ENCODE measurements at places on chromosomes 7 and 10.

DNA sequence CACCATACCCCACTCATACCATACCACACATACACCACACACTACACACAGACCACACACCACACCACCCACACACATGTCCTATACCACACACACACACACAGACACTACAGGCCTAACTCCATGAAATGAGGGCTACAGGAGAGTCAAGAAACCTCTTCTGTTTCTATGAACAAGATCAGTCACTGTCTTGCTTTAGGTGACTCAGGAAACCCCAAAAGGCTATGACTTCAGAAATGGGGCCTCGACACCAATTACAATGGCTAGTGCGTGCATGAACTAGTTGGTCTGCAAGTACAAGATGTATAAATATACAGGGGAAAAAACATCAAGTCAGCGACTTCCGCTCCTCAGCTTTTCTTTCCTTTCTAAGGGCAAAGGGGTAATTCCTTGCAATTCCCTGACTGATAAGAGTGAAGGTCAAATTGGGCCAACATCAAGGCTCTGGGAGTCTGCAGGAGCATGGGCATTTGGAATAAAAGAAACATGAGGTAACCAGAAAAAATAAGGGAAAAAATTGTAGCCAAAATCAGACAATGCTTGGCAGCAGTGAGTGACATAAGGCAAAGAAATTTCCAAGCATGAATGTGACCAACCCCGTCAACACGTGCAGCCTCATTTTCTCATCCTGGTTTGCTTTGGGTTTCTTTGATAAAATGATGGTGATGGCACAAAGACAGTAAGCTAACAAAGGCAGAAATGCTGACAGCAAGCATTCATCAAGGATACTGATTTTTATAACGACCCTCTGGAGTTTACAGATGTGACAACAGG, 1.5 kb downstream of the PKD1L1 start:
- DNase-seq: no peak

DNA sequence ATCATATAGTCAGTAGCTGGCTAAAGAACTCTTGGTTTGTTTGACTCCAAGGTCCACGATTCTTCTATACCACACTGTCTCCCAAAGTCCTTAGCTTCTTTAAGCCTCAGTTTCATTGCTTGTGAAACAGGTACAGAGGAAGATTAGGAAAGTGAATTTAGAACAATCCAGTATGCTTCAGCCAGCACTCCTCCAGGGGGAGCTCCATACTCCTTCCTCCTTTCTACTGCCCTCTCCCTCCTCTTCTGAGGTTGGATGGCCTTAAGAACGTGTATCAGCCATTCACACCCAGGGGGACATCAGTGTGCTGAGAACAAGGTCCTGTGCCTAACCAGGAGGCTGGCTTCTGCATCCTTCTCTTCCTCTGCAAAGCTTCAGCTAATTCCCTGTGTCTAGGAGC, 54.8 kb upstream of the CALD1 start:
- no peak for DNase-seq

DNA sequence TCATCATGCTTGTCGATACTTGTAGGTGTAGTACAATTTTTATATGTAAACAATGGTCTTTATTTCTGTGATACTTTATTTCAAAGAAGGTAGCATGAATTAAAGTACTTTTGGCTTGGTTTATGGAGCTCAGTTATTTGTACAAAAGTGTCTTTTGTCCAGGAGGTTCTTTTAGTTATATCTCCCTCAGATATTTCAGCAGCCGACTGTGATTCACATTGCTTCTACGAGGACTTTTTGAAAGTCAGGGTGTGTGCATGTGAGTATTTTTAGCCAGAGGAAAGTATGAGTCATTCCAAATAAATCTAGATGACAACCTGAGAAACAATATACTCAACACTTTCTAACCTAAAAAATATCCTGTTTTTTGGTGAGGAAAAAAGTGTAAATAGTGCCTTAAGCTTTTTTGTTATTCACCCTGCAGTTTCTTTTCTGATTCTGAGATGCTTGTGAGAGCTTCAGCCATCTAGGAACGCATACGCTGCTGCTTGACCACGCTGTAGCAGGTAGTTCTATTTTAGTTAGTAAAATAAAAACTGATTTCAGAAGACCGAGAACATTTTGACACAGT, 595 bp upstream of the SUN1 start:
- no peak for DNase-seq

- no peak for DNase-seq
Observed at GRCh38 chr7:157152391-157152937, 13.7 kb downstream of the UBE3C start.

GRCh38 chr10:86170255-86171108, 196.1 kb downstream of the GRID1 start:
- DNase-seq: peak; percentile 16

DNA sequence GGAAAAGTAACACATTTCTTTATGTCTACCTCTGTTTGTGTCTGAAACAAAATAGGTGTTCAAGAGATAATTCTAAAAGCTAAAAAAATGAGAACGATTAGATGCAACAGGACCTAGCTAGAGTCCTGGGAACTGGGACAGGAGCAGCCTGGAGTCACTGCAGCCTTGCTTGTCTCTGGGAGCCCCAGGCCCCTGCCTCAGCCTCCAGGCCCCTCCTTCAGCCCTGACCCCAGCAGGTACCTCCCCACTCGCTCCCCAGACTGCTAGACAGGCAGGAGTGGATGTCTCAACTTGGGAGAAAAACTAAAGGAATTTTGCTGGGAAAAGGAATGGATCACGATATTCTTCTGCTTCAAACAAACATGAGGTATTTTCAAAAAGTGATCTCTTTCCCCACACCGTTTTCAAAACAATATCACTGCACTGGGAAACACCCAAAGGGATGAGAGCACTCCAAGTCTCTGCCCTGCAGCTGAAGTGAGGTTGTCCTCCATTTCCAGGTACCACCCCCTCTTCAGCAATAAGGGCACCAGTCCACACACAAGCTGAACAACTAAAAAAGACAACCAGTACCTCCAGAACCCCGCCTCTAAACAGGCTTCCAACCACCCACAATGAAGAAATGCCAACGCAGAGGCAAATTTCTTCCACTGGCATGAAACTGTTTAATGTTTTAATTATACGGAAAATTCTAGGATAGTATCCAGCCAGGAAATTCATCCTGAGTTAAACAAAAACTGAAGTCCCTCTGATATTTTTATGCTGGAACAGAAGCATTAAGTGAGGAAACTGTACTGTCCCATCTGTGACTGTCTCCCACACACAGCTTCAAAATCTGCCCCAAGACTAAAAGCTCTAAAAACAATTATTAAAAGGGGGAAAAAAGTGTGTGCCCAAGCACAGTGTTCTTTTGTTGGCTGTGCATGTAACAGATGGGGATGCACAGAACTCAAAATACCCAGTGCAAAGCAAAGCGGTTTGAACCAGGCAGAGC, 47.2 kb downstream of the XPNPEP1 start:
- no peak for DNase-seq
